Activated CD4-positive, CD25-positive, alpha-beta regulatory T cell (primary cell): ENCODE measurements at places on chromosomes 1 and 21.

DNA sequence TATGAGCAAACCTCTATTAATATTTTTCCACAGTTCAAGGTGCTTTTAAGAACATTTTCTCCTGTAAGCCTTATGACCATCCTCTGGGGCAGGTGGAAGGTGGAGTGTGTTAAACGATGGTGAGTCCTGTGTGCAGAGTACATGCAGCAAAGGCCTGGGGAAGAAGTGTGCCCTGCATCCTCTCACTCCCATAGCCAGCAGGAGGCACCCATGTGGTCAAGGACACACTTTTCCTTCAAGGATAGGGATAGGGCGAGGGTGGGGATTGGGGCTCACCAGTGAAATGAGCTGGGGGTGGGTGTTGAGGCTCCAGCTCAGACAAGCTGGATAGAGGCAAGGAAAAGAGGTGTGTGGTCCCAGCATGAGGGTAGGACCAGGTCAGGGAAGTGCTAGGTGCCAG is 120.8 kb upstream of the KCNE2 start:
- DNase-seq: no peak

- no peak for DNase-seq
Observed at GRCh38 chr1:199272628-199273086, 633.8 kb downstream of the PTPRC start.

GRCh38 chr1:3614755-3615742 is 3.7 kb upstream of the MEGF6 start:
- DNase-seq: no peak

DNA sequence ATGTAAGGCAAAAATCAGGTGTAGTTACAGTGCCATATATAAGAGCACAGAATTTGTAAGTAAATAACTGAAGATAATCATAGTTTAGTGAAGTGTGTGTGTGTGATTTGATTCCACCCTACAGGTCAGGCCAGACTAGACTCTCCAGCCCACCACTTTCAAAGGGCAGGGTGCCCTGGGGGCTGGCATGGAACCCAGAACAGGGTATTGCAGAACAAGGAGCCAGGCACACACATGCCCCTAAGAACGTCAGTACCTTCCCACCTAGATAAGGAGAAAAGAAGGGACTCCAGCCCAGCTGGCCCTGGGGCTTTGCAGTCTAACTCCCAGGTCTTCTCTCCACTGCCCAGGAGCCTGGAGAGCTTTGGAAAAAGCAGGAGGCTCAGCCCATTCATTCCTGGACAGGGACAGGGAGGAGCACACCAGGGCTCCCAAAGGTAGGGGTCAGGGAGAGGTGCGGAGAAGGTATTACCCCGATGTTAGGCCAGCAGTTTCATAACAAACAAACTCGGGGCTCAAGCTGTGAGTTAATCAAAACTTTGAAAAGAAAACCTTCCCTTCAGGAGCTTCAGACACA is 149.7 kb upstream of the VANGL1 start:
- DNase-seq: no peak

DNA sequence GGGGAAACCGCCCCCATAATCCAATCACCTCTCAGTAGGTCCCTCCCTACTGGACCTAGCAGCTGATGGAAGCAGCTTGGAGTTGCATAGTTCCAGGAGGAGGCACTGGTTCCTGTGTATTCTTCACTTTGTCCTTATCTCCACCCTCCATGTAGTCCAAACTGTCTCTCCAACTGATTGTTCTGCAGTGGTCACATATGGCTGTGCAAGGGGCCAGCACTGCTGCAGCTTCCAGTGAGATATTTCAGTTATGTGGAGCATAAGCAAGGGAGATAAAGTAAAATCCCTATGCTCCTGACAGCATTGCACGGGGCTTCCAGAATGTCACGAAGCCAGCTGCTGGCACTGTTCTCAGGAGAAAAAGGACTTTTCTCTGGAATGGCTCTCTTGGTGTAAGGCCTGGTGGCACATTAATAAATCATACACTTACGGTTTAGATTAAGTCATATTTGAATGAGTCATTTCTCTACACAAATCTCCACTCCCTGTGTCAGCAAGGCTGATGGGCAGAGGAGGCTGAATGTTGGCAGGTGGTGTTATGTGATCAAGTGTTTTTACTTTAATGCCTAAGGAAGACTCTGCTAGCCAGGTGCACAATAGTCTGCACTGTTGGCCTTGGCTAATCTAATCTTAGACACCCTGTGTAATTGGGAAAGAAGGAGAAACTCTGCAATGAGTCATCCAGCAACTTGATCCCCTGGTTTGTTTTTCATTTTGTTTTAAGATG is 93.4 kb downstream of the KCNK1 start:
- DNase-seq: no peak

DNA sequence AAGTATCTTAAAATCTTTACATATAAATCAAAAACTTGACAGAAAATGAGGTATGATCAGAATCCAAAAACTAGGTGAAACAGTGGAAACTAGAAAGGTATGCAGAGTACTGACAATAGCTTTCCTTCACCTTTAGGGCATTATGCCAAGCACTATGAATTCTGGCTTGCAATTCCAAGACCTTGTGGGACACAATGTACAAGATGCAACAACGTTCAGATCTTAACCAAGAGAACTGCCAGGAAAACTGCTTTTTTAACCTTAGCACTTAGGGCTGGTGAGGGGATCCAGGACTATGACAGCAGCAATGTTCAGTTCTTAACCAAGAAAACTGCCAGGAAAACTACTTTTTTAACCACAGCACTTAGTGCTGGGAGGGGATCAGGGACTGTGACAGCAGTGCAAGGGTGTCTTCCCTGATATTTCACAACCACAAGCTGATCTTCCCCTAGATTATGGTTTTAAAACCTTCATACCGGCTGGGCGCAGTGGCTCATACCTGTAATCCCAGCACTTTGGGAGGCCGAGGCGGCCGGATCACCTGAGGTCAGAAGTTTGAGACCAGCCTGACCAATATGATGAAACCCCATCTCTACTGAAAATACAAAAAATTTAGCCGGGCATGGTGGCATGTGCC is 22.3 kb downstream of the FOXJ3 start:
- DNase-seq: no peak

DNA sequence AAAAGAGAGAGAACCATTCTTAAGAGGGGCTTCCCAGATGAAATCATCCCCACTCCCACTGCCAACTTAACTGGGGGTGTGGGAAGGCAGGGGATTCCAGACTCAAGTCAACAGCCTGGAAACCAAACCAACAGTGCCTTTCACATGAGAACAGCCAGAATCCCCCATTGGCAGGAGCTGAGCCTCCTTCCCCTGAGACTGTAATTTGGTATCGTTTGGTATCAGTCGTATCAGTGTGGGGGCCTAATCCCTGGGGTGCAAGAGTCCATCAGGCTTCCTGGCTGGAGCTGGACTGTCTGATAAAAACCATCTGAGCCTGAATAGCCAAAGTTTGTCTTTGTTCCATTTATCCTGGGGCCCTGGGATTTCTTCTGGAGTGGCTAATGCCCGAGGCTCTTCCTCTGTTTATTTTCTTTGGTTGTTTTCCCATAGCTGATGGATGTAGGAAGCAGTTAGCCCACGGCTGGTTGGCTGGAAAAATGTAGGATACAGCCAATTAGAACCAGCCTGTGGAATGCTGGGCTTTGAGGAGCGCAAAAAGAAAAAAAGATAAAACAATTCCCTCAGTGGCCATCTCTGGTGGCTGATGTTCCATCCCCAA is 84.6 kb downstream of the LAMC2 start:
- no peak for DNase-seq

DNA sequence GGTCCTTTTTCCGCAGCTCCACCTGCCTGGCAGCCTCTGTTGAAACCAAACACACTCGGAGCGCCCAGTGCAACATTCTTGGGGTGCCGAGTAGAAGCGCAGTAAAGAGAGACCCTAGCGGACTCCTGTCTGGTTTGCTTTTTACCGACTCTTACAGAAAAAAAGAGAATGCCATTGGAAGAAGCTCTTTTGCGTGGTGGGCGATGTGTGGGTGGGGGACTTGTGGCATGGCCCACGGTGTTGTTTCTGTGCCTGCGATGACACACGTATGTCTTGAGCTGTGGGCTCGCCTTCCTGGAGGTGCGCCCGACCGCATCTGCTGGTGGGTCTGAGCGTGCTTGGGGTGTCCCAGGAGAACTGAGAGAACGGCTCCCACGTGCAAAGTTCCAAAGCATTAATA is 7.3 kb upstream of the BARHL2 start:
- no peak for DNase-seq

DNA sequence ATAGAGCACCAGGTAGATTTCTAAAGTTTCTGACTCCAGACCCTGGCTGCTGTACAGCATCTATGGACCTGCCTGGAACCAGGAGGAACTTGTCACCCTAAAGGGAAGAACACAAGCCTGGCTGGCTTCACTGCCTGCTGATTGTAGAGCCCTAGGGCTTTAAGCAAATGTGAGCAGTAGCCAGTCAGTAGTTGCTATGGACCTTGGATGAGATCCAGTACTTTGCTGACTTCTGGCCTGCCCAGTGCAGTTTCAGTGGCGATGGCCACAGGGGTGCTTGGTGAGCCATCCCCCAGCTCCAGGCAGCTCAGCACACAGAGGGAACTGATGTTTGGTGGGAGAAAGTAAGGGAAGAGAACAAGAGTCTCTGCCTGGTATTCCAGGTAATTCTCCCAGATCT is 68.4 kb downstream of the ATP6V1G3 start:
- no peak for DNase-seq

DNA sequence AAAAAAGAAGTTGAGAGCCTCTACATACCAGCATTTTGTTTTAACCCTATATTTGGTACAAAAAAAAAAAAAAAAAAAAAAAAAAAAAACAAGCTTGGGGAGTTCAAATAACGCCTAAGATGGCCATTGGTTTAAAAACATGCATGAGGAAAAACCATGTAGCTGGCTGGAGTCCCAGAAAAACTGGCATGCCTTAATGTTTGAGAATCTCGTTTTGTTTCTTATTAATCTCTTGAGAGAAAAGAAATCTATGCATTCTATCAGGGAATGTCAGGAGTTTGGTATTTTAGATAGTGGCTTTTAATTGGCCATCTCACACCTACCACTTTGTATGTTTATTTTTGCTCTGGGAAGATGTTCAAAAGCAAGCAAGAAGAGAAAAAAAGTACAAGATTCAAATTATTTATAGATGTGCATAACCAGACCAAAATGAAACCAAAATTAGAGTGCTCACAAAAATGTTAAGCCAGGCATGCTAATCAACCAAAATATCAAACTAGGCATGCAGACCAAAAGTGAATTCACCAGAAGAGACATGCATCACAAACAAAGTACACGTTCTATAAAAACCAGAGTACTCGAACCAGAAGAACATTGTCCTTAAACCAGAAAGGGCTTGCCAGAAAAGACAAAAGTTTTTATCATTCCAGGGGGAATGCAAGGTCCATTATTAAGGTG is 156.6 kb downstream of the AK5 start:
- no peak for DNase-seq

GRCh38 chr1:78483903-78484302 is 6.9 kb upstream of the PTGFR start:
- DNase-seq: no peak

DNA sequence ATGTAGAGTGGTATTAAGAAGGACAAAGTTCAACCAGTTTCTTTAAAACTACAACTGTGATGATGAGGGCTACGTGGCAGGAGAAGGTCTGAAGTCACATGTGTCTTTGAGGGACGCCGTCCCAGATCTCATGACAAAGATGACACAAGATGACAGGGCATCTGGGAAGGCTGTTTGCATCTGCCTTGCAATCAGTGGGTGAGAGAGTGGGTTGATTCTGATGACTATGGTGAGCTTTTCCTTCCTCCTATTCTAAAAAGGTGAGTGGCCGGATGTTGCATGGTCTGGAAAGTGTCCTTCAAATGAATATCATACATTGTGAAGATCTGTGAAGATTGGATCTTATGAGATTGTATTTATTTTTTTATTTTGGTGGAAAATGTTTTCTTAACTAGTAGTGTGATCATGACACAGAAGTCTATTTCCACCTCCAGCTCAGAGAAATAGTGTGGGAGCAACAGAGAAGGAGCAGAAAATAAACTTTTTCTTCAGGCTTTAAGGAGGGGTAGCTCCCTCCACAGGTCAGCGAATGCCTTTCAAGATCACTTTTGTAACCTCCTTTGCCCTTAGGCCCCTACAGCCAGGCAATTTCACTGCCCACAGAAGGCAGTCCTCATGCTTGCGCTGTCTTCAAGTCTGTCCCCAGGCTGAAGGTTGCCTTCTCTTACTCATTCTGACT is 76.0 kb upstream of the ATF3 start:
- no peak for DNase-seq

- DNase-seq: no peak
Observed at GRCh38 chr21:21159253-21159899, 161.2 kb downstream of the NCAM2 start.

GRCh38 chr1:63319046-63320021 is 3.0 kb upstream of the FOXD3 start:
- DNase-seq: no peak

- no peak for DNase-seq
Observed at GRCh38 chr1:83516369-83516768, 482.6 kb downstream of the TTLL7 start.

- no peak for DNase-seq
Observed at GRCh38 chr1:171590022-171590421, 32.0 kb upstream of the MYOCOS start.

GRCh38 chr1:169193191-169193850 is 86.8 kb downstream of the ATP1B1 start:
- DNase-seq: no peak

DNA sequence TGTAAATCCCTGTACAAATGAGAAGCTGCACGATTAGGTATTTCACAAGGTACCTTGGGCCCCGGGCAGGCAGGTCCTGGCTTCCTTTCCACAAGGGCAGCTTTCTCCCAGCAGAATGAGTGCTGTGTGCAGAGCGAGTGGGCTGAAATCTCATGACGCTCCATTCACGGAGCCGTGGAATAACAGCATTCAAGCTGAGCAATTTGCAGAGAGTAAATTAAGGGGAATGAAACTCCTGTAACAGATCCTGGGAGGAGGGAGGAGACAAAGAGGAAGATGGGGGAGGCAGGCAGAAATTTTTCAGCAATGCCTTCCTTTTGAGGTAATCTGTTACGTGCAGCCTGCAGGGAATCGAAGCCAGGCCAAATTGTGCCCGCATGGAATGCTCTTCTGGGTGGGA is 239.9 kb downstream of the TNR start:
- no peak for DNase-seq

DNA sequence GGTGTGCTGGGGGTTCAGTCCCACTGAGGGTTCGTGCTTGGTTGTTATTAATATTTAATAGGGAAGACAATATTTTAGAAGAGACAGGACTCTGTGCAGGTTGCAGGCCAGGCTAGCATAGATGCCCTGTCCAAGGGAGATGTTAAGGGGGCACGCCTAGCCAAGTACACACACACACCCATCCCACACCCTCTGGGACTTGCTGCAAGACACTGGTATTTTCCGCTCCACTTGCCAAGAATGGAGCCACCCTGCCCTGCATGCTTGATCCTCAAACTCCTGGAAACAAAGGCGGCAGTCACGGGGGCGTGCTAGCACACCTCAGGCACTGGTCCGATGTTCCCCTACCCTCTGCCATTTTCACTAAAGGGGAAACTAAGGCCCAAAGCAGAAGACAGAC is 99.1 kb downstream of the MRPL37 start:
- DNase-seq: no peak

GRCh38 chr1:70227439-70227838 is 6.3 kb downstream of the SRSF11 start:
- DNase-seq: no peak

- no peak for DNase-seq
Observed at GRCh38 chr1:227314014-227314848, 4.1 kb downstream of the CDC42BPA start.
